ENCODE measurements at places on chromosomes 13 and 19. TPM values are rescaled to one million over a fixed set of nuclear protein-coding genes. Genes with fewer than 3 reads are reported as not detected.
A peak's percentile ranks its signal among the peaks of the same experiment; 100 is the strongest.

Gene BST2
- total RNA-seq, result 43.9 TPM

DNA sequence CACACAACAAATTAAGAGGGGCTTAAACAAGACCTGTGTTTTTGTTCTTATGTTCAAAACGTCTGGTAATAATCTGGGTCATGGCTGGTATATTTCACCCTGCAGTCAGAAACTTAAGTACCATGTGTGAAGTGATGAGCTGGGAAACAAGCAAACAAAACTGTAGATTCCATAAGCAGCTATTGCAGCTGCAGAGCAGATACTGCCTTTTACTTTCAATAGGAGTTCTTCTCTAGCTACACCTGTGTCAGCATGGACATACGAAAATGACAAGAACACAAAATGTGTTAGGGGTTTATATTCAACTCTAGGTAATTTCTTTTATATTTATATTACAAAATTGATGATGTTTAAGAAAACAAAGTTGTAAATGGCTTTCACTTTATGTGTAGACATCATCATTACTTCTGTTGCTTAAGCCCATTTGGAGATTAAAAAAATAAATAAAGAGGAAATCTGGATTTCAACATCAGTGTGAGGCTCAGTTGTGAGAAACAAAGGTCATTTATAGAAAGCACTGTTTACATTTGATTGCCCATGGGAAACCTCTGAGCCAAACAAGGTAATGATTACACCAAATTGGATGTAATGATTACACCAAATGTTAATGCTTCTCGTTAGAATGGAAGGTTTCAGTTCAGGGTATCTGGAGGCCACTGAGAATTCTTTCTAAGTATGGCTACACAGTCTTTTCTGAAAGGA, 451.0 kb upstream of the SLC10A2 start:
- H3K4me3 ChIP-seq, result no peak overlapping the region
- no peaks in the 10 kb centered on the region for H3K36me3 ChIP-seq
- no peaks in the 10 kb centered on the region for H3K27me3 ChIP-seq
- no peak for DNase-seq

Gene TNFRSF19
- not detected for total RNA-seq

- H3K27ac ChIP-seq, result no peak overlapping the region
- H3K27me3 ChIP-seq, result no peaks in the 10 kb centered on the region
- no peak overlapping the region for H3K4me3 ChIP-seq
These were observed 565.1 kb downstream of the LIG4 start for GRCh38 chr13:107650081-107650701.

DNA sequence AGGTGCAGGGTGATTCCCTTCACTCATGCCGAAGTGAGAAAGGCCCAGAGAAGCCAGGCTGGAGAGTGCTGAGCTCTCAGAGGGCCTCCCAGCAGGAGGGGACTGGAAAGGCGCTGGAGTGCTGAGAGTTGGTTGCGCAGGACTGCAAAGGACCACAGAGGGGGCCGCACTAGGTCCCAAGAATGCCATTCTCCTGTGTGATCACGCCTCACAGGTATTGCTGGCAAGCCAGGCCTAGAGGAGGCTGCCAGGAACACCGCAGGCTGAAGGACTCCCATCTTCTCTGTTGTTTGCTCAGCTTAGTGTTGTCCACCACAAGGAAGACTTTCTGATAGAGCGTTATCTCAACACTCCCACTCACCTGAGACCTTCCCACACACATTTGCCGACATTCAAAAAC, 165.0 kb downstream of the FGF14 start:
- no peak for DNase-seq
- no peak overlapping the region for H3K27ac ChIP-seq
- no peaks in the 10 kb centered on the region for H3K27me3 ChIP-seq

Gene RNF225
- total RNA-seq, result 0.53 TPM

Gene ZNF699
- total RNA-seq, result 11.3 TPM

DNA sequence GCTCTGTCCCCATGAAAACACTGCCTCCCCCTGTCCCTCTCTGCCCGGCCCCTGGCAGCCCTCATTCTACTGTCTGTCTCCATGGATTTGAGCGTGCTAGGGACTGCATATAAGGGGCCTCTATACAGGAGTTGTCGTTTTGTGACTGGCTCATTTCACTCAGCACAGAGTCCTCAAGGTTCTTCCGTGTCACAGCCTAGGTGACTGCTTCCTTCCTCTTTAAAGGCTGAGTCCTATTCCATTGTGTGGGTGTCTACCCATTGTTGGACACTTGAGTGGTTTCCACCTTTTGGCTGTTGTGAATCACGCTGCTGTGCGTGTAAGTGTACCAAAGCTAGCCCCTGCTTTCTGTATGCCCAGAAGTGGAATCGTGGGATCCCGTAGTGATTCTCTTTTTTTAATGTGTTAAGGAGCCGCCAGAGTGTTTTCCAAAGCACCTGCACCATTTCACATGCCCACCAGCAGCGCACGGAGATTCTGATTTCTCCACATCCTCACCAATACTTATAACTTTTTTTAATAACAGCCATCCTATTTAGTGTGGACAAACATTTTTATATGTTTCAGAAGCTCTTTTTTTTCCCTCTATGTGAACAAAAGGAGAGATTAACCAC, 116.7 kb downstream of the COL4A2 start:
- H3K4me3 ChIP-seq, result no peak overlapping the region
- no peaks in the 10 kb centered on the region for H3K36me3 ChIP-seq
- peaks cover 57% of the 10 kb centered on the region for H3K27me3 ChIP-seq
- no peak for DNase-seq
- peaks cover 6% of the 10 kb centered on the region for H3K4me1 ChIP-seq
- H3K27ac ChIP-seq, result no peak overlapping the region

Gene CCL25
- not detected for total RNA-seq

Gene ICAM4
- 0.79 TPM for total RNA-seq

DNA sequence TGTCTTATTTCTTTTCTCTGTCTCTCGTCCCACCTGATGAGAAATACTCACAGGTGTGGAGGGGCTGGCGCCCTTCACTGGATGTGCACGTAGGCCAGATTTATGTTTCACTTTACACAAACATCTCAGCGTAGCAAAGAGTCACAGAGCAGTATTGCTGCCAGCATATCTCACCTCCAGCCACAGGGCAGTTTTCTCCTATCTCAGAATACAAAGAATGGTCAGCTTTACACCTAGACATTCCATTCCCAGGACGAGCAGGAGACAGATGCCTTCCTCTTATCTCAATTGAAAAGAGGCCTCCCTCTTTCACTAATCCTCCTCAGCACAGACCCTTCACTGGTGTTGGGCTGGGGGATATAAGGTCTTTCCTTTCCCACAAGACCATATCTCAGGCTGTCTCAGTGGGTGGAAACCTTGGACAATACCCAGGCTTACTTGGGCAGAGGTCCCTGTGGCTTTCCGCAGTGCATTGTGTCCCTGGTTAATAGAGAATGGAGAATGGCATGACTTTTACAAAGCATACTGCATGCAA, 7.2 kb upstream of the ZNF611 start:
- H3K4me3 ChIP-seq, result no peak overlapping the region
- H3K27me3 ChIP-seq, result no peaks in the 10 kb centered on the region
- no peak for DNase-seq
- H3K27ac ChIP-seq, result no peak overlapping the region

- no peak overlapping the region for H3K27ac ChIP-seq
- no peak for DNase-seq
- no peak overlapping the region for H3K4me3 ChIP-seq
- H3K36me3 ChIP-seq, result no peaks in the 10 kb centered on the region
- H3K4me1 ChIP-seq, result peaks cover 2% of the 10 kb centered on the region
These were observed 10.9 kb upstream of the TLE5 start for GRCh38 chr19:3073159-3073563.

- no peaks in the 10 kb centered on the region for H3K27me3 ChIP-seq
- peak overlapping the region; percentile 99 for H3K27ac ChIP-seq
- DNase-seq, result no peak
- H3K4me1 ChIP-seq, result peaks cover 52% of the 10 kb centered on the region
- peak overlapping the region; percentile 95 for H3K4me3 ChIP-seq
- no peaks in the 10 kb centered on the region for H3K36me3 ChIP-seq
These were observed 229 bp downstream of the BORCS8 start for GRCh38 chr19:19191768-19192077.

Gene NLRP5
- total RNA-seq, result not detected

- DNase-seq, result no peak
- peaks cover 5% of the 10 kb centered on the region for H3K36me3 ChIP-seq
- H3K27me3 ChIP-seq, result no peaks in the 10 kb centered on the region
- no peak overlapping the region for H3K27ac ChIP-seq
These were observed 188.5 kb downstream of the FOXO1 start for GRCh38 chr13:40477623-40478608.

Gene LILRA1
- total RNA-seq, result 0.43 TPM

DNA sequence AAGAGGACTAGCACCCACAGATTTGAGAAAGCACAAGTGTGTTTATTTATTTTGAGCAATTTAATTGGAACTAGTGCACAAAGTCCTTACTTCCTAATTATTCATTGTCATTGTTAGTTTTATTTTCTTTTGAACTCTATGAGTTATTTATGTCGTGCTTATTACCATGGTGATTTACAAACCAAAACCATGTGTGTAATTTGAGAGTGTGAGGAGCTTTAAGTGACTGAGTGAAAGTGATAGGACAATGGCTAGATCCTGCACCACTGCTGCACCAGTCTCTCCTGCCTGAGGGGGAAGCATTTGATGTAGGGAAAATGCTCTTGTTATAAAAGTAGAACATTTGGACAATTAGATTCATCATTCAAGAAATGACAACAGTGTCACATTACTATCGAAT, 172.3 kb upstream of the KLF12 start:
- no peak for DNase-seq
- H3K36me3 ChIP-seq, result no peaks in the 10 kb centered on the region

- H3K27ac ChIP-seq, result no peak overlapping the region
- no peaks in the 10 kb centered on the region for H3K4me1 ChIP-seq
- no peaks in the 10 kb centered on the region for H3K36me3 ChIP-seq
- no peak for DNase-seq
- peaks cover 8% of the 10 kb centered on the region for H3K27me3 ChIP-seq
These were observed 15.6 kb downstream of the RHPN2 start for GRCh38 chr19:33048806-33049676.

Gene APOE
- 9.5 TPM for total RNA-seq

DNA sequence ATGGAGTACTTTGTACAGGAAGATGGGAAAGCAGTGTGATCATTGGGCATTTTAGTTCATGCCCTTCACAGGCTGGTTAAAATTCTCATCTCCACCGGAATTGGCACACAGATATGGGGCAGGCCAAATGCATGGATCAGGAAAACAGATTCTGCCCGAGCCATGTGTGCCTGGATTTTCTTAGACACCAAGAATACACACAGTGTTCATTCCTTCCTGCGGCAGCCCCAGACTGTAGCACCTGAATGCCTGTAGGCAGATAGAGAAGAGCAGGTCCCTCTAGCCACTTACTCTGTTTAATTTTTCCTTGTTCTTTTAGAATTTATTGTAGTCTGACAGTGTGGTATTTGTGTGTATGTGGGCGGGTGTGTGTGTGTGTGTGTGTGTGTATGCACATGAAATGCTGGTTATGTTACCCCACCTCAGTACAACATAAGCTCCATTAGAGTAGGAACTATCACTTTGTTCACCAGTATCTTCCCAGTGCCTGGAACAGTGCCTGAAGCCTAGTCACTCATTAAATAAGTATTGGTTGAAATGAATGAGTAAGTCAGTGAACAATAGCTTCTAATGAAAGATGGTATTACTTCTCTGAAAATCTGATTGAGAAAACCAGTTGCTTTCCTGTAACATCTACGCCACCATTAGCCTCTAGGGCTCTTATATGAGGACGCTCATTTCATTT, 41.7 kb downstream of the FRY start:
- no peak for DNase-seq
- no peak overlapping the region for H3K4me3 ChIP-seq
- no peak overlapping the region for H3K27ac ChIP-seq
- no peaks in the 10 kb centered on the region for H3K36me3 ChIP-seq
- no peaks in the 10 kb centered on the region for H3K27me3 ChIP-seq

- DNase-seq, result no peak
- H3K27me3 ChIP-seq, result no peaks in the 10 kb centered on the region
- H3K27ac ChIP-seq, result no peak overlapping the region
- no peaks in the 10 kb centered on the region for H3K36me3 ChIP-seq
- H3K4me3 ChIP-seq, result no peak overlapping the region
These were observed 25.8 kb upstream of the CEACAM1 start for GRCh38 chr19:42554046-42554575.

DNA sequence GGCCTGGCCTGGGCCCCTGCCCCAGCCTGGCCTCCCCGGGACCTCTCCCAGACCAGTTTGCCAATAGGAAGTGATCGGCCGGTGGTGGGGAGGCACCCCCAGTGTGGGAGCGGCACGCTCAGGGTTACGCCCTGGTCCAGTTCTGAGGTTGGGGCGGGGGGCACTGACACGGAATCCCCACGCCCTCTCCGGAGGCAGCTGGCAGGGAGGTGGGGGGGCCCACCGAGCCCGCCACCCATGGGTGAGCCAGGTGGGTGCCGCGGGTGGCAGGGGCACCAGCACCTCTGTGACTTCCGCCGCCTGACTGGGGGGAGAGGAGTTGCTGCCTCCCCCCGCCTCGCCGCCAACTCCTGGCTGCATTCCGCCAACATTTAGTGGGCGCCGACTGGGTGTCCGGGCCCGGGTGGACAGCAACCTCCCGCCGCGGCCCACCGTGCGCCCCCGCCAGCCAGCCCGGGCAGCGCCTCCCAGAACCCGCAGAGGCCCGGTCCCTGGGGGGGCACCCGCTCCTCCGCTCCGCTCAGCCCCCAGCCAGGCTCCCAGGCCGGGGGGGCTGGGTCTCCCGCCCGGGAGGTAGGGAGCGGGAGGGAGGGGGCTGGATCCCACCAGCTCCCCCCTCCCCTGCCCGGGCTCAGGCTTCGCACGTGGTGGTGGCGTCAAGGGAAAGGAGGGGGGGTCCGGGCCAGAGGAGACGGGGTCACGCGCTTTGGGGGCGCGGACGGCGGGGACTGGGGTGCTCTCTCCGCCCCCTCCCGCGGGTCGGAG, 2.0 kb downstream of the ZBTB7A start:
- H3K4me3 ChIP-seq, result peak overlapping the region; percentile 51
- no peaks in the 10 kb centered on the region for H3K27me3 ChIP-seq
- peak overlapping the region; percentile 71 for H3K27ac ChIP-seq
- no peak for DNase-seq
- peaks cover 12% of the 10 kb centered on the region for H3K4me1 ChIP-seq

Gene ZNF541
- total RNA-seq, result 1.1 TPM

DNA sequence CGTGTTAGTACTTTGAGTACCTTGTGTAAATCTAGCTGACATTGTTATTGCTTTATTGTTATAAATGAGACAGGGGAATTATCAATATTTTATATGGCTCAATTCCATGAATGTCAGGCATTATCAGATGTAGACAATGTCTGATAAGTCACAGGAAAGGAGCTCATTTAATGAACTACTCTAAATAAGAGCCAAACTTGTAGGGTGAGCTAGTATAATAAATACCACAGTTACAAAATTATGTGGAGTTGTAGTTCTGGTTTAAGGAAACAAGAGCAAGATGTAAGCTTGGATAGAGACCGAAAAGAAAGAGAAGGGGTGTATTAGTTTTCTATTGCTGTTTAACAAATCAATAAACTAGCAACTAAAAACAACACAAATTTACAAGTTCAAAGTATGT, 891.8 kb upstream of the SLITRK1 start:
- no peaks in the 10 kb centered on the region for H3K4me1 ChIP-seq
- no peaks in the 10 kb centered on the region for H3K27me3 ChIP-seq
- no peak for DNase-seq
- no peaks in the 10 kb centered on the region for H3K36me3 ChIP-seq

GRCh38 chr13:112251930-112252585, 124.1 kb upstream of the SPACA7 start:
- no peaks in the 10 kb centered on the region for H3K4me1 ChIP-seq
- no peak for DNase-seq
- no peak overlapping the region for H3K4me3 ChIP-seq
- H3K36me3 ChIP-seq, result no peaks in the 10 kb centered on the region
- no peak overlapping the region for H3K27ac ChIP-seq

Gene CALR3
- not detected for total RNA-seq

Measured in T-cell (primary cell).